Dermis microvascular lymphatic vessel endothelial cell (primary cell): ENCODE measurements at places on chromosomes 2 and 18.

GRCh38 chr2:220341014-220341413, 713.6 kb downstream of the SLC4A3 start:
- no peak for DNase-seq

DNA sequence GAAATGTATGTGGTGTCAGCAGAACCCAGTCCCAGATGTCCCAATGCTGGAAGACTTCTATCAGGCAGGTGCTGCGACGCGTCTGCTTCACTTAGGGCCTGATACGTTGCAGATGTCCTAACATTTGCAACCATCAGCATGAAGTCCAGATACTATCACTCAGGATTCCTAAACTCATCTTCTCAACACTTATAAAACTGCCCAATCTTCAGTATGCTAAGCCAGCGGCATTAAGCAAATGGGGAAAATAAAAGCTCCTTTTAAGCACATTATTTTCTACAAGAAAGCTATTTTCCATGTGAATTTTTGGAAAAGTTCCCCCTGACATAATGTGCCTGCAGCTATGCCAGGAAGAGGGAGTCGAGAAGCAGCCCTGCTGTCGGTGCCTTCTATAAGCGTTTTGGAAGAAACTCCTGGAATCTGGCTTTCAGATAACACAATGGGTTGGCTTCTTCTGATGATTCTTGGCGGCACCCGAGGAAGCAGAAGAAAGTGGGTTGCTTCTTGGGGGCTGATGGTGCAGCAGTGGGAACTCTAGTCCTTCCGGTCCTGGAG, 60.7 kb upstream of the ITGA6 start:
- no peak for DNase-seq

DNA sequence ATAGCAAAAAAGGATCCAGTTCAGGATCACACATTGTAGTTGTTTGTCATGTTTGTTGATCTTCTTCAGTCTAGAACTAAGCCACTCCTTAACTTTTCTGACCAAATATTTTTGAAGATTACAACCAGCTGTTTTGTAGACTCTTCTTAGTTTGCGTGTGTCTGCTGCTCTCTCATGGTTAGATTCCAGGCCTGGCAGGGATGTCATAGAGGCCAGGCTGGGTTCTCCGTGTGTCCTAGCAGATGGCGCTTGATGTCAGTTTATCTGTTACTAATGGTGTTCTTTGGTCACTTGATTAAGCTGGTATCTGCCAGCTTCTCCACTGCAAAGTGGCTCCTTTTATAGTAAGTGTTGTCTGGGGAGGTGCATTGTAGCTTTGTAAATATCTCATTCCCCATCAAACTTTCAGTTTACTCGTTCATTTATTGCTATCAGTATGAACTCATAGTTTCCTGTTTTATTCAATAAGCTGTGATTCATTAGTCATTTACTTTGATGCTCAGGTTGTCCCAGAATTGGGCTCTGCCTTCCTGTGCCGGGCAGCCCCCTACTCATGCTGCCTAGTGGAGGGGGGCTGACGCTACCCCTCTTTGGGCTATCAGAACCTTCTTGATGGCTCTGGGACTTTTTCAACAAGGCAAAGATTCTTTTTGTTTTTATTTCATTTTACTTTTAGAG, 42.1 kb downstream of the GRHL1 start:
- no peak for DNase-seq

GRCh38 chr18:63994783-63995399, 25.0 kb downstream of the SERPINB8 start:
- peak; percentile 43 for DNase-seq

GRCh38 chr18:33541316-33541715, 36.7 kb upstream of the ASXL3 start:
- DNase-seq, result no peak

GRCh38 chr2:195500879-195501278, 156.1 kb upstream of the SLC39A10 start:
- DNase-seq, result no peak

GRCh38 chr18:62165583-62165982, 21.3 kb downstream of the PIGN start:
- DNase-seq, result no peak

DNA sequence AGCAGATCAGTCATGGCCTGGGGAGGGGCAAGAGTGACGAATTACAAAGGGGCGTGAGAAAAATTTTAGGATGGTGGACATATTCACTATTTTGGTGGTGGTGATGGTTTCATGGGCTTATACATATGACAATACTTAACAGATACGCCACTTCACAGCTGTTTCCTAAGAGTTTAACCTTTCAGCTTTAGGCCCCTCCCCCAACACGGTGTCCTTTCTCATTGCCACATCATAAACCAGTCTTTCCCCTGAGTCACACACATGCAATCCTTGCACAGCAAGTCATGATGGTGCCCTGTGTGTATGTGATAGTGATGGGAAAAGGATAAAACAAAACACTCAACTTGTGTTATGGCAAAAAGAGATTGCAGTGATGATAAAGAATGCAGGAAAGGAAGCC, 47.6 kb upstream of the IL1R1 start:
- peak; percentile 71 for DNase-seq
